Frontal cortex (tissue), 4 donors: ENCODE measurements at places on chromosomes 2 and 18.

GRCh38 chr2:45885171-45885621, 233.7 kb downstream of the PRKCE start:
- DNase-seq, result no peak

DNA sequence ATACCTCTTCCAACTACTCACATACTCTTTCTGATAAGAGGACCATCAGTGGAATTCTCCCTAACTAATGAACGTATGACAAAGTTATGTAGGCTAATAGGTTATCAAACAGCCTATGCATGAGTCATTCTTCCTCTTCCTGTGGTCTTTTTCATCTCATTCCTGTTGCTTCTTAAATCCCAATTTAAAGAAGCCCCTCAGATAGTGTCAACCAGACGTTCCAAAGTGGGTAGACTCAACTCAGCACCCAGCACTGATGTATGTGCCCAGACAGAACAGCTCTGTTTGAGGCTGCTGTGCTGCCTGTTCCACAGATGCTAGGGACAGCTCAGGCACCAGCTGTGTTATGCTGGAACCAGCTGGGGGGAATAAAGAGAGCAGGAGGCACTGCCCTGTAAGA, 52.6 kb downstream of the CXCR4 start:
- no peak for DNase-seq

DNA sequence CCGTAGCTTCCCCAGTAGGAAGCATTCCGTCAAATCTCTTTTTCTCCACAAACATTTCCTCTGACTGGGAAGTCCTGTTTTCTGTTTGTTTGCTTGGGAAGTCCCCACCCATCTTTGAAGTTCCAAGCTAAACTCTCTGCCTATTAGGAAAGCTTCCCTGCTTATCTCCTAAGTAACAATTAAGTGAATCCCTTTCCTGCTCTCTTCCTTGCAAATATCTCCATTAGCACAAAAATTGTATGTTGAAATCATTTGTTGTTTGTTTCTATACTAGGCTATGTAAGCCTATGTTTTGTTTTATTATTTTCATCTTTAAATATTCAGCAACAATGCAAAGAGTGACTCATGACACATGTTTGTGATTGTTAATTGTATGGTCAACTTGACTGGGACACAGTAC, 812.6 kb upstream of the LRATD1 start:
- DNase-seq, result no peak

DNA sequence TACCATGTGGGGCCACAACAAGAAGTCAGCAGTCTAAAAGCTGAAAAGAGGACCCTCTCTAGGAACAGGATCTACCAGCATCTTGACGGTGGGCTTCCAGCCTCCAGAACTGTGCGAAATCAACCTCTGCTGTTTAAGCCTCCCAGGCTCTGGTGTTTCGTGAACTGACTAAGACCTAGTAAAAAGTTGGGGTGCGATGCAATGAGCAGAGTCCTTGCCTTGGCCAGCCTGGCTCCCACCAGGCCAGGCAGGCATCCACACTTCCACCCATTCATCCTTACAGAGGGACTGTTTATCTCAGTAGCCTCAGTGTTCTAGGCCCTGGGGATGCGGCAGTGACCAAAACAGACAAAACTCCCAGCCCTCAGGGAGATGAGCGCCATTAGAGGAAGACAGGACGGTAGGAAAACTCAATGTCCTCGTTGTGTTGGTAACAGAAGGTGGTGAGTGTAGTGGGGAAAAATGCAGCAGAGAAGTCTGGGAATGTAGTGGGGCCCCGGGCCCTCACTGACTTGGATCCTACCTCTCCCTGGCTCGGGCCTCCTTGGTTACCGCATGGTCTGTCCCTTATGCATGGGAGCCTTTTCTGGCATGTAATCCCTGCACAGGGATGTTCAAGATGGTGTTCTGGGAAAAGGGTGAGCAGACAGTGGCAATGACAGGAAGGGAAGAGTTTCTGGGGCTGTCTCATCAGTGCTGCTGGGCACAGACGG, 271.8 kb upstream of the HS6ST1 start:
- no peak for DNase-seq

DNA sequence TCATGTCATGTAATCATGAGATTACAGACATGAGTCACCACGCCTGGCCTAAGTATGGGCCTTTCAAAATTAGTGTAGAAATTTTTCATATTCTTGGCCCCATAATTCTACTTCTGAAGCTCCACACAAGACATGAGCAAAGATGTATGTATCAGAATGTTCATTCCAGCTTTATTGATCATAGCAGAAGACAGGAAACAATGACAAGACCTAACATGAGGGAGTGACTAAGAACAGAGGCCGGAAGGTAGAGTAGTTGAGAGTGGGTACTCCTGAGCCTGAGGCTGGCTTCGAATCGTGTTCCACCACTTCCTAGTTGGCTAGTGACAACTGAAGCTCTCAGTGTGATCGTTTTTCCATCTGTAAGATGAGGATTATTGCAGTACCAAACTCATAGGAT, 89.3 kb downstream of the ARMC9 start:
- no peak for DNase-seq

GRCh38 chr2:159088906-159089305, 120.5 kb downstream of the TANC1 start:
- no peak for DNase-seq
